ENCODE measurements at places on chromosomes 7 and 10. TPM values are rescaled to one million over a fixed set of nuclear protein-coding genes. Genes with fewer than 3 reads are reported as not detected.

The TBXAS1 gene
- polyA plus RNA-seq = 20.1 TPM

The ZNF727 gene
- polyA plus RNA-seq = not detected

The PTPRN2 gene
- 1.9 TPM for polyA plus RNA-seq

The LBX1 gene
- polyA plus RNA-seq = not detected

The MKX gene
- not detected for polyA plus RNA-seq

The NAT16 gene
- polyA plus RNA-seq = not detected

The NEBL gene
- polyA plus RNA-seq = not detected

The MYO3A gene
- not detected for polyA plus RNA-seq

The MAGI2 gene
- polyA plus RNA-seq = not detected

The AKR1C2 gene
- not detected for polyA plus RNA-seq

The KAZALD1 gene
- polyA plus RNA-seq = not detected

The OR9A2 gene
- polyA plus RNA-seq = not detected

The CALML5 gene
- not detected for polyA plus RNA-seq

The HOGA1 gene
- not detected for polyA plus RNA-seq

Data from CD4-positive, alpha-beta memory T cell (primary cell).